ENCODE measurements at places on chromosomes 7 and 10. TPM values are rescaled to one million over a fixed set of nuclear protein-coding genes. Genes with fewer than 3 reads are reported as not detected.

The PNLIPRP3 gene
- polyA plus RNA-seq: not detected

The PAPSS2 gene
- 26.8 TPM for polyA plus RNA-seq

The CNPY1 gene
- not detected for polyA plus RNA-seq

DNA sequence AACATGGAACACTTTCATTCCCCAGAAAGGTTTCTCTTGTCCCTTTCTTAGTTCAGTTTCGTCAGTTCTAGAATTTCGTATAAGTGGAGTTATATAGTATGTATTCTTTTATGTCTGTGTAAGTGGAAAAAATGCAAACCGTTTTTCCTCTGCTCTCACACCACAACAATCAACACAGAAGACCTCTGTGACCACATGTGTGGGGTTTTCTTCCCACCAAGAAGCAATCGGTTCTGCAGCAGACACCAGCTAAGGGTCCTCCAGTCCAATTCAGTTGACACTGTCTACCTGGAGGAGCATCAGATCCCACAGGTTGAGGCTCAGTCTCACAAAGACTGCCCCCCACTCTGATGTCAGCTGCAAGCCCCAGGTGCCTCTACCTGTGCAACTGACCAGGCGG, 6.2 kb downstream of the CDC123 start:
- no peak for DNase-seq

- DNase-seq: no peak
These were observed 27.7 kb upstream of the CAMK1D start for GRCh38 chr10:12321641-12322040.

The WIPF3 gene
- 5.8 TPM for polyA plus RNA-seq

DNA sequence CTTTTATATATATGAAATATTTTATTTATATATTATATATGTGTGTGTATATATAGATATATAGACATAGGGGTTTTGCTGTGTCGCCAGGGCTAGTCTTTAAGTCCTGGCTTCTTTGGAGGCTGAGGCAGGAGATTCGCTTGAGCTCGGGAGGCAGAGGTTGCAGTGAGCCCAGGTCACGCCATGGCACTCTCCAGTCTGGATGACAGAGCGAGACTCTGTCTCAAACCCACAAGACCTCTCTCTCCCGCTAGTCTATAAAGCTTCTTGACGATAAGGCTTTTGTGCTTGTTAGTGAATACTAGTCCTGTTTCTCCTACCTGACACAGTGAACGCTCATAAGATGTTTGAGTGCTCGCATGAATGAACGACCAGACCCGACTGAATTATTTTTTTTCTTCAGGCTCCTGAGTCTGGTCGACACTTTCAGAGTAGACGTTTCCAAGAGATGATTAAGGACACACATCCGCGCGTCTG, 577 bp upstream of the DDX21 start:
- DNase-seq: no peak

The CYP3A7 gene
- 0.30 TPM for polyA plus RNA-seq

- no peak for DNase-seq
These were observed 816.7 kb upstream of the PHF14 start for GRCh38 chr7:10156972-10157371.

The FAM25G gene
- not detected for polyA plus RNA-seq

DNA sequence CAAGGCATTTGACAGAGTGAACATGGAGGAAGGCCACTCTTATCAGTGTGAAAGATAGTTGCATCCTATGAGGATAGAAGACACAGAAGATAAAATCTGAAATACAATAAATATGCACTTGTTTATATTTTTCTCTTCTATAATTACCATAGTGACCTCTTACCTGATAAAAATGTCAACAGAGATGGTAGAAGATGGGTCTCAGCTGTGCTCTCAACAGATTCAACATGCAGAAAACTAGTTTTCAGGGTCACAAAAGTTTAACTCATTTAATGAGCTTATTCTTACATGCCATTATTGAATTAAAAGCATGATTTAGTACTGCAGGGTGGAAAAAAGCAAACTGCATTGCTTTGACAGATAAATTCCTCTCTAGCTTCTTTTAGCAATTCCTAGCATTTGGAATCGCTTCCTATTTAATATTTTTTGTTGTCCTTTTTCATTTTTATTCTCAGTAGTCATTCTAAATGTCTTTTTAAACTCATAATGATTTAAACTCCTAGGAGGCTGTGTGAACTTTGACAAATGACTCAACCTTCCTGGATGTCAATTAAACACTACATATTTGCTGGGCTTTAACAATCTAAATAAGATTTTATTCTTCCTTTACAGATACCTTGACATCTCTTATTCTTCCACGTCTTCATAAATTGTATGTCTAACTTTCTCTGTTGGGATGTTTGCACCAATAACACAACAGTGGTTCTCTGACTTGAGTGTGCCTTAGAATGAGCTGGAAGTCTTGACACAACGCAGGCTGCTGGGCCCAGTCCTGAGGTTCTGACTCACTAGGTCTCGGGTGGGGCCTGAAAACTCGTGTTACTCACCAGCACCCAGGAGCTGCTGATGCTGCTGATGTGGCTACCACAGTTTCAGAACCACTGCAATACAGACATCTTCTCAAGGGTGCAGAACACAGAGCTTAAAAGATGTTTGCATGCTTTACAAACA, 565.5 kb upstream of the IGFBP3 start:
- DNase-seq: no peak

The EEF1AKMT2 gene
- 33.8 TPM for polyA plus RNA-seq

- peak; percentile 92 for DNase-seq
These were observed 997 bp upstream of the LDB1 start for GRCh38 chr10:102120991-102121738.

The ANKRD22 gene
- polyA plus RNA-seq: 0.17 TPM

Data from renal cortex interstitium (tissue), 15 donors.